Central memory CD4-positive, alpha-beta T cell (primary cell): ENCODE measurements at places on chromosomes 1 and 21.

DNA sequence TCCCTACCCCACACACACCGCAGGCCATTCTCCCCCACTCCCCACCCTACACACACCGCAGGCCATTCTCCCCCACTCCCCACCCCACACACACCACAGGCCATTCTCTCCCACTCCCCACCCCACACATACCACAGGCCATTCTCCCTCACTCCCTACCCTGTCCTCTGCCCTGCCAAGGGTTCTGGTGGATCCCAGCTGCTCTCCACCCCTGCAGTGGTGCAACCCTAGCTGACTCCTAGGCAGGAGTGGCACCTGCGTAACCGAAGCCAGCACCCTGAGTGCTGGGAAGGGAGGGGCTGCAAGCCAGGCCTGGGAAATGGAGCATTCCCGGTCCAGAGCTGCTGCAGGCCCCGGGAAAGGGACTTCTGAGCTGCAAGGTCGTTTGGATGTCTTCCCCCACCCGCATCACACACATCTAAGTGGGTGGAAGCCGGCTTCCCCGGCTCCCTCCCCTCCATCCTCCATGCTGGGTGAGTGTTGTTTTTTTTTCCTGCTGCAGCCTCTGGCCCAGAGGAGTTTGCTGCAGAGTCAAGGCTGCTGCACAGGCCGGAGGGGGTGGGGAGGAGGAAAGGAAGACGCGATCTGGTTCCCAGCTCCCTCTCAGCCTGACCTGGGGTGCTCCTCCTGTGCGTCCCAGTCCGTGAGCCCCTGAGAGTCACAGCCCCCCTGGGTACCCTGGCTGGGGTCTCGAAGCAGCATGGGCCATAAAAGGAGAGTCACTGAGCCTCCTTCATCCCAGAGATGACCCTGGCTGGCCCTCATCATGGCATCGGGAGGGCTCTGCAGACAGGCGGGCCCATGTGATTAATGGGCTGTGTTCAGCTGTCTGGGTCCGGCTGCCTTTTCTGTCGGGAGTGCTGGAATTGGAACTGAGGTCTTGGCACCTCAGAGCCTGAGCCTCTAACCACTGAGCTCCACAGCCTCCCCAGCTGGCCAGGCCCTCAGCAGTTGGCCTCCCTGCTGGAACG, 16.1 kb downstream of the H6PD start:
- DNase-seq: no peak

DNA sequence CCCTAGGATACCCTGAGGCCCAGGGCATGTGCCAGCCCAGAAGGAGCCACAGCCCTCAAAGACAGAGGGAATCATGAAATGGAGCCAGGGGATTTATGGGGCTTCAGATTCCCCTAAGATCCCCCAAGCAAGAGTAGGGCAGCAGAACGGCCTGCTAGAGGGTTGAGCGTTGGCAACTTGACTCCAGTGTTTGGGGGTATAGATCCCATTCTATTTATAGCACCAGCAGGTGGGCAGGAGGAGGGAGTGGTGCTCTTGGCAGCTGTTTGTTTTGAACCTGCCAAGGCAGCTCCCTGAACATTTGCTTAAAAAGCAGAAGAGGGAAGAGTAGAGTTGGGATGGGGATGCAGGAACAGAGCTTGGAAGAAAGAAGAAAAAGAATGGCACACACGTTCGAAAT, 33.7 kb downstream of the GLUL start:
- no peak for DNase-seq

DNA sequence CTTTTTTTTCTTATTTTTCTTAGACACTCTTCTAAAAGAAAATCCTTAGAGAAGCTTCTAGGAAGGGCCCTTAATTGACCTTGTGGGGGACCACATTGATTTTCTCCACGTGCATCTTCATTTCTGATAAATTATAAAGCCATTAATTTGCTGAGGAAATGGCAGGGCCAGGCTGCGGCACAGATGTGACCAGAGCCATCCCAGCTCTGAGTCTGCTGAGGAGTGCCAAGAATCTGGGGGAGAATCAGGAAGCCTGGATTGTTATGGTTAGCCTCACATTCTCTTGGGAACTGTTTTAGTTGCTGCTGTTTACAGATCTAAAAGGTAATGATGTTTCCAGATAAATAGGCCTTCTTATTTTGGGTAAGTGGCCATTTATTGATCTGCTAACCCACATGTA, 16.2 kb downstream of the PROX1 start:
- no peak for DNase-seq

DNA sequence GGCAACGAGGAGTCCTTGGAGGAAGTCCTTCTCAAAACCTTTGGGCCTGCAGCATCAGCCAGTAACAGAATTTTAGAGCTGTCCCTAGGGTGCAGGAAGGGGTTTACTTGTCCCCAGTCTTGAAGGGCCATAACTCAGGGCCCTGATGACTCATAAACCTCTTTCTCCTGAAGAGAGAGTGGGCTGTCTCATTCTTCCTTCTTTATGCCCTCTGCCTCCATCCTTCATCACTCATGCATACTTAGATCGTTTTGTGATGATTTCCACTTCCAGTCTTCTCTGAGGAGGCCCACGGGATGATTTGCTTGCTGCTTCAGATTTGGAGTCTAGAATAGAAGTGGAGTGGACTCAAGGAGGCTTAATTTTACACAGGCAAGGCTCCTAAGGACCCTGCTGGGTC, 60.2 kb downstream of the NDUFS5 start:
- DNase-seq: no peak

DNA sequence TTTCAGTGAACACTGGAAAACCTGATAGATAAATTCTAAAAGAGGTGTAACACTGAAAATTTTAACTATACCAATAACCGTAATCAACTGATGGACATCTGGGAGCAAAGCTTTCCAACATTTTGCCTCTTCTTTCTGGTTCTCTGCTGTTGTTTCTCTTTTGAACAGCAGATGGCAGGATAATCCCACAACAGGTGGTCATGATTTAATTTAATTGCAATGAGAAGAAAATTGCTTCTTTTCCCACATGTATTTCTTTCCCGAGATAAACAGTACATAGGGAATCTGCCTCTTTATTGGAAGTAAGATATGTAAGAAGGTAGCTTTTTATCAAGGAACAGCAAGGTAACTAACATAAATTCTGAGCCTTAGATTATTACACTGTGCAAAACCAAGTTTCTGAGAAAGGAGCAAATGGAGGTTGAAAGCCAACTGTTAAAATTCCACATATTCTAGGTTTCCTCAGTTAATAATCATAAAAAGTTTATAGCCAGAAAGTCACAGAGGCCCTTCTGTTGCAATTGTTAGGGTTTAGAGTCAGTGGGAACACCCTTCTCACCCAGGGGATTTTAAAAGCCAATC, 72.9 kb downstream of the RPS6KA1 start:
- peak; percentile 58 for DNase-seq
